ENCODE measurements at places on chromosomes 13 and 19.

GRCh38 chr19:33706631-33707030, 84.9 kb downstream of the CHST8 start:
- no peak for DNase-seq

DNA sequence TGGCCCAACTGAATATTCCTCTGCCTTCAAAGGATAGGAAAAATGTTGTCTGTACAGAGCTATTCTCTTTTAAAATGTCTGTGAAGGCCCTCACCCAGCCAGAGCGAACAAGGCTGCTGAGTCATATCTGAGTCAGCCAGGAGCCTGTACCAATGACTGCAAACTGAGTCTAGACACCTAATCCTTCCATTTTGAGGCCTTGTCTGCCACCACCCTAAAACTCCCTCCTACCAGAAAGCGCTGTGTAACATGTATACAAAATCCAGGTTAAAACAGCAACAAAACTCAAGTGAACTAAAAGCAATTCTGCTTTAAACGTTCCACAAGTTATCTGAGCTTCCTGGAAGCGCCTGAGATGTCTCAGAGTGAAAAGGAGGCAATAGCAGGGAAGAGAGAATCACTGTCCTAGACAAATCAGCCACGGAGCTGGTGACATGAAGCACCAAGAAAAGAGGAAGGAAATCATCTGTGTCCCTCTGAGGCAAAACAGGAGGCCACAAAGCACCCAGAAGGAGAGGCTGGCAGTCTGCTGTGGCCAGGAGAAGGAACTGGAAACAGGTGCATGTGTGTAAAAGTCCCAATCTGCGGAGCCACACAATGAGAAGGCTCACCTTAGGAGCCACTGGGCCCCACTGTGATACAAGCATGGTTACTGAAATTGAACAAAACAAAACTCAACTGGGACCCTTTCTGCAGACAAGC, 10.2 kb downstream of the DHRS12 start:
- DNase-seq = no peak

- peak; percentile 62 for DNase-seq
Observed at GRCh38 chr19:1248139-1248785, at the start of gene MIDN. TSS of gene MIDN (plus strand) at chr19:1248583. CDS start at chr19:1250297, 1,714 bp downstream.

DNA sequence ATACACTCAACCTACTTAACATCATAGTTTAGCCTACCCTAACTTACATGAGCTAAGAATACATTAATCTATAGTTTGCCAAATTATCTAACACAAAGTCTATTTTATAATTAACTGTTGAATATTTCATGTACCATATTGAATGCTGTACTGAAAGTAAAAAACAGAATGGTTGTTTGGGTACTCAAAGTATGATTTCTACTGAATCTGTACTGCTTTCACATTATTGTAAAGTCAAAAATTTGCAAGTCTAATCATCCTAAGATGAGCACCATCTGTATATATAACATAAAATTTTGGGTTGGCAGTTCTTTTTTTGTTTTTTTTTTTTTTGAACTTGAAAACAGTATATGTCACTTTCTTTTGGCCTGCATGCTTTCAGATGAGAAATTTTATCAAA, 1212.6 kb downstream of the SLITRK5 start:
- no peak for DNase-seq

DNA sequence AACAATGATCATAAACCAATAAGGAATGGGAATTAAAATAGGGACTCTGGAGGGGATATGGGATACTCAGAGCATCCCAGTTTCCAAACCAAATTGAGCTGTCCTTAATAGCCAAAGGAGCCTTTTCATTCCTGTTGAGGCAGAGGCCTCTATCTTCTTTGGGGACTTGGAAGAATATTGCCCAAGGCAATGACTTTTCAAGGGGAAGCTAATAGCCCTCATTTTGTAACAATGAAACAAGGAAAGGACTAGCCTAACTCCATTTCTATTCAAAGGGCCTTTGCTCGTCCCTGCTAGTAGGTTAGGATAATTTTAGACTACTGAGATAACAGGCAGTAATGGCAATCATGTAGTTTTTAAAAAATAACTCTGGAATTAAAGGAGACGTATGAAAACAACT, 789.8 kb upstream of the SLITRK5 start:
- no peak for DNase-seq

GRCh38 chr19:9939301-9939913, 3.1 kb upstream of the OLFM2 start:
- no peak for DNase-seq

DNA sequence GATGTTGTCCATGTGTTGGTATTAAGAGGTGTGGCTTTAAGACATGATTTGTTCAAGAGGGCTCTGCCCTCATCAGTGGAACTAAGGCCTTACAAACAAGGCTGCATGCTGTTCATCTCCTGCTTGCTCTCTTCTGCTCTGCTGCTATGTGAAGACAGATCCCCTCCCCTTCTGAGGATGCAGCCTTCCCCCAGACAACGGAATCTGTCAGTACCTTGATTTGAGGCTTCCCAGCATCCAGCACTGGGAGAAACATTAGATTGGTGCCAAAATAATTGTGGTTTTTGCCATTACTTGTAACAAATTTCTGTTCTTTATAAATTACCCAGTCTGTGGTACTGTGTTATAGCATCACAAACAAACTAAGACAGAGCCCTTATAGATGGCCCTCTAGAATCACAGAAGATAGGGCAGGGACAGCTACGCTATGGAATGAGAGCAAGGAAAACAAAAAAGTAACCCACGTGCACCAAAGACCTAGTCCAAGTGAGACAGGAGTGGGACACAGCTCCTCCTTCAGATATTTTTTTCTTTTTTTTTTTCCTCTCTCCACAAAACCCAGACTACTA, 151.5 kb upstream of the RXFP2 start:
- DNase-seq = no peak

DNA sequence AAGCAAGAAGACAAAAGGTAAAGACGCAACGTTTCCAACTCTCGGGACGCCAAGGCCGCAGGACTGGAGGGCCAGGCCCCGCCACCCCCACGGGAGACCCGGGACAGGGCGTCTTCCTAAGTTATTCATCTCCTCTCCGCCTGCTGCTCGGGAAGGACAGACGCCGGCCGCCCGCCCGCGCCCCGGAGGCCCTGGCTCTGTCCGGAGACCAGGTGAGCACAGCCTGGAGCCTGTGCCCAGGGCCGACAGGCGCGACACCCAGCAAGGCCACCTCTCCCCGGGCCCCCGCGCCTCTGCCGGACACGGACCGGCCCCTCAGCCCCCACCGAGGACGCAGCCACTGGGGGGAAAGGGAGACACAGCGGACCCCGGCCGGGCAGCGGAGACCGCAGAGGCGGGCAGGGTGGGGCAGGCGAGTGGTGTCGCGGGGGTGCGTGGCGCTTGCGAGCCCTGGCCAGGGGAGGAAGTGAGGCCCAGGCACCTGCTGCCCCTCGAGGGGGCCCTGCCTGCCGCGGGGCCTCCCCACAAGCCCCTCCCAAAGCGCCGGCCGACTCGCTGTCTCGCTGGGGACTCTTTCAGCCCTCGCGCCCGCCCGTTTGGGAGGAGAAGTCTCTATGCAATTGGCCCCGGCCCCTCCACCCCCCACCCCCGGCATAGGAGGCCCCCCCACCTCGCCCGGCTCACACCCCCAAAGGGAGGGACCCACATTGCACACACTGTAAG, 17.2 kb downstream of the SMIM24 start:
- DNase-seq = no peak

- no peak for DNase-seq
Observed at GRCh38 chr13:75656425-75656989, 20.4 kb downstream of the LMO7 start.

- DNase-seq = no peak
Observed at GRCh38 chr19:29289020-29289419, 76.1 kb upstream of the UQCRFS1 start.

DNA sequence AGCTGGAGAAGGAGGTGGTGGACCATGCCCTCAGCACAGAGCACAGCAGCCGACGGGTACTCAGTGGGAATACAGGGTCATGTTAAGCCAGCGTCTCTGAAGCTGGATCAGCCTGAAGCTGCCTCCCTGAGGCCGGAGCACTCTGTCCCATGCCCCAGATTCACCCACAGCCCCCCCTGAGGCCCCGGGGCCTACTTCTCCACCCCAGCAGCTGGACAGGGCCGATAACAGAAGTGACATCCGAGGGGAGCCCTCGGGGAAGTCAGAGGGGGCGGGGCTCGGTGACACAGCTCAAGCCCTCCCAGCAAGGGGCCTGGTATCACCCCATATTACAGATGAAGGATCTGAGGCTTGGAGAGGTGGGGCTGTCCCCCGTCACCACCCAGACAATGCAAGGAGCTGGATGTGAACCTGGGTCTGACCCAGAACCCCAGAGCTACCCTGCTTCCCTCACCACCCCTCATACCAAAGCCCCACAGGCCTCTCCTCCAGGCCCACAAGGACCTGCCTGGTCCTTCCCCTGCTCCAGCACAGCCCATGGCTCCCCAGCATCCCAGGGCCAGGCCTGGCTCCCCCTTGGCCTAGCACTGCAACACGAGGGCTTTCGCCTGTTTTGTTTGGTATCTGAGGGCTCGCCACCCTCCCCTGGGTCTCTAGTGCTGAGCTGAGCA, 5.7 kb downstream of the R3HDM4 start:
- DNase-seq = no peak

DNA sequence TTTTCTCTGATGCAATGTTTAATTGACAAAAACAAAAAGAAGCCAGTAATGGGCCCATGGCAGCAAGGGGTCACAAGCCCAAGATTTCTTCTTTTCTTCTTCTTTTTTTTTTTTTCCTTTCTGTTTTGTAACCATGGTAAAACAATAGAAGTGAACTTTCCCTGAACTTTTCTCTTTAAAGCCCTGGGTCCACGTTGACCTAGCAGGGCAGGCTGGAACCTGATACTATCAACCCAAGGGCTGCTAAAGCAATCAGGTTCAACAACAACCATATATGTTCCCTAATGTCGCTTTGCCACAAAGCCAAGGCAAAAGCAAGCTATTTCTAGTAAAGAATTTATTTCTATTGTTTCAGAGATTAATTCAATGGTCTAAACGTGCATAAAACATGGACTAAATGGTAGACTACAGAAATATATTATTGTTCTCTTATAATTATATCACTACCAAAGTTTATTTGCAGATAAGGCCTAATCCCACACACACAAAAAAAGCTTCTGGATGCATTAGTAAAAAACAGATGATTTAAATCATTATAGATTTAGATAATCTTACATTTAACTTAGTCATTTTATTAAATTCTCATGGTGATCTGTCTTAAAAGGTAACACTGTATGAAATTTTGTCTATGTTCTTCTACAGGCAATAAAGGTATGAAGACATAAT, 153.9 kb downstream of the DACH1 start:
- no peak for DNase-seq

GRCh38 chr13:110887597-110888333, 27.1 kb downstream of the ANKRD10 start:
- DNase-seq = no peak

GRCh38 chr13:39965309-39965708, 309.8 kb downstream of the COG6 start:
- DNase-seq = no peak

- no peak for DNase-seq
Observed at GRCh38 chr13:94495806-94496205, 16.3 kb upstream of the DCT start.

GRCh38 chr13:37870895-37871550, 1.5 kb upstream of the TRPC4 start:
- DNase-seq = peak; percentile 45

DNA sequence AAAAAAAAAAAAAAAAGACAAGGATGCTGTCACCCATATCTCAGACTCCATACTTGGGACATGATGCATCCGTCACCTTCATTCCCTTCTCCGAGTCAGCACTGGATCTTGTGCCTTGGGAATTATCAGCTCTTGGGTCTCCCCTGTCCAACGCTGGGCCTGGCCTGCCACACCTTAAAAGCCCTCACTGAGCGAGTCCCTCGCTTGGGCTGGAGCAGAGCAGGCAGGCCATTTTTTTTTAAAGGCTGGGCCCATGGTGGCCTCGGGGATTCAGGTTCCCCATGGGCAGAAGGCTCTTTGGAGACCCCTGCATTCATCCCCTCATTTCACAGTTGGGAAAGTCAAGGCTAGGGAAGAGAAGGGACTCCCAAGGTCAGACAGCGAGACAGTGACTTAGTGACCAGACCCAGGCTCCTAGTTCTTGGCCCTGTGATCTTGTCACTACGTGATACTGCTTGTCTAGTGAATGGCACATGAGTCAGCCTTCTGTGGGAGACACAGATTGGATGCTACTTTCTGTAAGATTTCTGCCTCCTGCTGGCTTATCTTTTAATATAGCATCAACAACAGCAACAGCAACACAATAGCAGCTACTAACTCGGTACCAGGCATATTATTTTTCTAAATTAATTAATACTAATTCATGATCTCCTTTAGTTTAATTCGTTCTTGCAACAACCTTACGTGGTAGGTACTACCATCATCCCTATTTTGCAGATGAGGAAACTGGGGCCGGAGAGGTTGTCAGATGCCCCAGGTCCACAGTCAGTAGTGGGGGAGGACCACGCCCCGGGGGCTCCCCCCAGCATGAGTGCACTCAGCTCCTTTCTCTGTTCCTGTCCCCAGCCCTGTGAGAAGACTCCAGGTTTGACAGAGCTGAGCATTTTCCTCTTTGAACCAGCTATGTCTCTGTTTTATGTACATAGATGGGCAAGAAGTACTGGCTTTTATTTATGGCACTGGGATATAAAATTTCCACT, 27.4 kb upstream of the ZNF536 start:
- no peak for DNase-seq

DNA sequence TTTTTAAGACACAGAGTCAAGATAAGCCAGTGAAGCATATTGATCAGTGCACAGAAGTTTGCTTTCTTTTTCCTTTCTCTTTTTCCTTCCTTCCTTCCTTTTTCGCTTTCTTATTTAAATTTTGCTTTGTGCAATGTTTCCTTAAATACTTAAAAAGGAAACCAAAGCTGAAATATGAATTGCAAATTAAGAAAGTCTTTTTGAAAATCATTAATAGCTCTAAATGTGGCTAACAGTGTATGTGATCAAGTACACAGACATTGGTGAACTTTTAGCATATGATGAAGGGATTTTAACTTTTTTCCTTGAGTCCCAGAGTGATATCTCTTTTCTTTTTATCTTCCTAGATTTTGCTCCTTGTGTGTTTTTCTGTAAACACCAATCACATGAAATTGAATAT, 1356.9 kb upstream of the PRR20A start:
- no peak for DNase-seq

GRCh38 chr13:98377635-98378378, 199.1 kb downstream of the STK24 start:
- DNase-seq = no peak

GRCh38 chr13:47288546-47288945, 391.7 kb upstream of the HTR2A start:
- no peak for DNase-seq

DNA sequence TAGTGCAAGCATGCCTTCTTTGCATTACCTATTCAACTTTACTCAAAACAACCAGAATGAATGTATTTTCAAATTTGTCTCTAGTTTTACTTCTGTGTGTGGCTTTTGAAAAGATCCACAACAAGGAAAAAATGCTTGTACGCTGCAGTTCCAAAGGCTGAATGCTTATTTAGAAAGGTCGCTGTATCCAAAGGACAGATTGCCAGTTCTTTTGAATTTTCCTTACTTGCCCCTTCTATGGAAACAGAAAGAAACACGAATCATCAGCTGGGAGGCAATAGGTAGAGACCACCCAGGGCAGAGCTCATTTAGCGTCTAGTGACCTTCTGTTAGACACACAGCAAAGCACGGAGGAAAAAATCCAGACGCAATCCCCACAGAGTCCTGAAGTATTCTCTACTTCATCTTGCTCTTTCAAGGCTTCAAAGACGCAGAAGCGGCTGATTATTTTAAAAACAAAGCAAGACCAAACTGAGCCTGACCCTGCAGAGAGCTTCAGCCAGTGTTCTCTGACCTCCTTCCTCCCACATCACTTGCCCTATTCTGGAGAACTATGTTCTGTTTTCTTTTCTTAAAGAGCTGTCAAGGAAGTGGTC, 674.6 kb upstream of the SGCG start:
- no peak for DNase-seq

All from SHP77 (cell line).